ENCODE measurements at places on chromosomes 13 and 19.

- no peak for DNase-seq
Measured at GRCh38 chr19:16228637-16229321, 31.1 kb downstream of the AP1M1 start.

- no peak for DNase-seq
Measured at GRCh38 chr19:49340865-49341718, 5.9 kb downstream of the CD37 start.

DNA sequence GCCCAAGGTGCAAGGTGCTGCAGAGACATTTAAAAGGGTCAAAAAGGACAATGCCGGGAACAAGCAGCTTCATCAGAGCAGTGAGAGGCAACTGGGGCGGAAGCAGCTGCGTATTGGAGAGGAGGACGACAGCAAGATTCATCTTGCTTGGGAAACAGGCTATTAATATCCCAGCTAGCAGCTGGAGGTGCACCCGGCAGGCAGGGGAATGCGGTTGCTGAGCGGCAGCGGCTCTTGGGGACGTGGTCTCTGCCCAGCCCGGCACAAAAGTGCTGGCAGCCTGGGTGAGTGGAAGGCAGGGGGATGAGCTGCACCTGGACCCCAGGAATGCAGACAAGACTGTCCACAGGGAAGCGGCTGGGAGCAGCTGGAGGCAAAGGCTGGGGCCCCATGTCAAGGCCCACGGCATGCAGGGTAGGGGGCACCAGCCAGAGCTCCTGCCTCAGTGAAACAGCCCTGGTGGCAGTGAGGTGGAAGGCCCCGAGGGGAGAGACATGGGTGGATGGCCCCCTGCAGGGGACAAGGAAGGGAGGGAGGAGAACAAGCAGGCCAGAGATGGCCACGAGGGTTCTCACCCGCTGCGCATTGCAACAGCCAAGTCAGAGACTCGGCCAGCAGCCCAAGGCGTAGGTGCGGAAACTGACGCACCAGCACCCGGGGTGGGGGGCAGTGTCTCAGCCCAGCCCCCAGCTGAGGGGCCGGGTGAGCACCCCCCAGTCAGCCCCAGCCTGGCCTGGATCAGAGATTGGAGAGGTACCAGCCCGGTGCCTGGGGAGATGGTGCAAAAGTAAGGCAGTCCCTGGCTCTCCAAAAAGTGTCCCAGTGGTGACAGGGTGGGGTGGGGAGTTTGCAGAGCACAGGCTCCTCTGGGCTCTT lies 34.4 kb downstream of the PEPD start:
- DNase-seq = no peak

GRCh38 chr19:38917516-38917915 lies 5.5 kb upstream of the CCER2 start:
- no peak for DNase-seq

Measured in stimulated activated CD8-positive, alpha-beta memory T cell treated with anti-CD3 and anti-CD28 coated beads, Interleukin-4, amount 100 ng/mL, for 1 hour (primary cell).